ENCODE measurements at places on chromosomes 2 and 18.

DNA sequence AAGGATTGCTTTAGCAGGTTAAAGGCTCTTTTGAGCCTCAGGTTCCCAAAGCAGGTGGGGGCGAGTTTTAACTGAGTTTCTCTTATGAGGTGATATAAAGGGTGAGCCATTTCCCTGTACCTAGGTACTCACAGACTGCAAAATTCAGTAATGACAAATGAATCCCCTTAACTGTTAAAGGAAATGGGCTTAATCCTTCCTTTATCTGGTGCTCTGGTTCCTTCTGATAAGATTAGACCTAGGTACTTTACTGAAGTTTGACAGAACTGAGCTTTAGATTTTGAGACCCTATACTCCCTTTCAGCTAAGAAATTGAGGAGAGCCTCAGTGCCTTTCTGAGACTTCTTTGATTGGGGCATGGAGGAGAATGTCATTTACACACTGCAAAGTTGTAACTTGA is 42.6 kb downstream of the STK17B start:
- DNase-seq: no peak

GRCh38 chr18:25467226-25467987 is 115.4 kb upstream of the ZNF521 start:
- no peak for DNase-seq

DNA sequence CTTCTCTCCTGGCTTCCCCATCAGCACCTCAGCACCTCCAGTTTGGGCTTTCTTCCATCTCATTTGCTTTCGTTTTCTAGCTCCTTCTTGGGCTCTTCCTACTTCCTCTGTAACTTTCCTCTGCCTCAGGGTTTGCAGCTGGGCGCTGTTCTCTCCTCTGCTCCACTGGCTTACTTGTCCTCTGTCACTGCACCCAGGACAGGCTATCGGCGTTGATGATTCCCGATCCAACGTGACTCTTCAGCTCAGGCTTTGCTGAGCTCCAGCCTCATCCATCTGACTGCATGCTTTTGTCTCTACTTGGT is 362.4 kb downstream of the CYRIA start:
- DNase-seq: no peak

- DNase-seq: no peak
Measured at GRCh38 chr18:35983818-35984217, 11.3 kb downstream of the RMP24 start.

GRCh38 chr2:197453123-197453913 is at the start of gene COQ10B:
Gene COQ10B (plus strand): TSS chr2:197453552. CDS start chr2:197453561, 9 bp downstream.
- DNase-seq: peak; percentile 91

DNA sequence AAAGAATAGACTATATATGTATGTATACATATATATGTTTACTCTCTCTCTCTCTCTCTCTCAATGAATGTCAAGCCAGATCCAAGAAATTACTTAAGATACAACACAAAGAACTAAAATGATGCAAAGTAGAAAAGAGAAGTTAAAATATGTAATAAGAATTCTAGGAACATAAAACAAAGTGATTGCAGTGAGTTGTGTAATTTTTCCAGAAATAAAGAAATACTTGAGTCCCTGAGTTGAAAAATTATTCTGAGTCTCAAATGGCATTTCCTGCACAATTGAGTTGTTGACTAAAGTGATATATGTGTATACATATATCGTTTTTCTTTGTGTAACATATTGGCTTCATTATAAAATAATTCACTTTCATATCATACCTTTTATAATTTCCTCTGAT is 262.4 kb downstream of the INSIG2 start:
- DNase-seq: no peak

DNA sequence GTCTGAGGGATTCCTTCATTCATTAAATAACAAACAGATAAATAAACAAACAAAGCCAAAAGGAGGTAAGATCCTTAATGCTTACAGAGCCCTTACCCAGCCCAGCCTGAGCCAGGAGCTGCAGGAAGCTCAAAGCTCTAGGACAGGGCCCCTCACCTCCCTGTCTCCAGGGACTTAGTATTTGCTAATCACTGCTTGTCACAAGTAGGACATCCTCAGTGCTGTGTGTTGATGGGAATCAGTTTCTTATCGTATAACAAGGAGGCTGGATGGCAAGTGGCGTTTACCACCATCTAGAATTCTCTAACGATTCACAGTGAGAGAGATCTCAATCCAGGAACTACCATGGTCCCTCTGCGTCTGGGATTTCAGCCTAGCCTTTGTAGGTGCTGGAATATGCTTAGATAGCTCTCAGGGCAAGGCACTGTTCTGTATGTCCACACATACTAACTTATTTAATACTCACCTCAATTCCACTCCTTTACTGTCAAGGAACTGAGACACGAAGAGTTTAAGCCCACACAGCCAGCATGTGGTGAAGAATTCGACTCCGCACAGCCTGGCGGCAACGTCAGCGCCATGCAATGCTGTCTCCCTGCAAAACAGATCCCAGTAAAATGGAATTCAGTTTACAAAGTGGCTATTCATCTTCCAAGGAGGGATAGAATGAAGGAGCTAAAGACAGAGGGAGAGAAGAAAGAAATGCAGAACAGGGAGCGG is 164.8 kb downstream of the MYCN start:
- no peak for DNase-seq

GRCh38 chr2:152464851-152465470 is 130.0 kb downstream of the FMNL2 start:
- DNase-seq: no peak

DNA sequence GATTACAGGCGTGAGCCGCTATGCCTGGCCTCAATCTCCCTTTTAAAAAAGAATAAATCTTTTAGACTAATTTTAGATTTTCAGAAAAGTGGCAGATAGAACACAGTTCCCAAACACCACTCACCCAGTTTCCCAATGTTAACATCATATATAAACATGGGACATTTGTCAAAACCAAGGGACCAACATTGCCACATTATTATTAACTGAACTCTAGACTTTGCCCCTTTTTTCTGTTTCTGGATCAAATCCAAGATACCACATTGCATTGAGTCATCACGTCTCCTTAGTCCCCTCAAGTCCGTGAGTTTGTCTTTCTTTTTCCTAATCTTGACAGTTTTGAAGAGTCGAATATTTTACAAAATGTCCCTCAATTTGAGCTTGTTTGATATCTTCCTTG is 2.4 kb downstream of the C2orf42 start:
- no peak for DNase-seq

- DNase-seq: no peak
Measured at GRCh38 chr18:79937103-79937860, 14.2 kb downstream of the SLC66A2 start.

DNA sequence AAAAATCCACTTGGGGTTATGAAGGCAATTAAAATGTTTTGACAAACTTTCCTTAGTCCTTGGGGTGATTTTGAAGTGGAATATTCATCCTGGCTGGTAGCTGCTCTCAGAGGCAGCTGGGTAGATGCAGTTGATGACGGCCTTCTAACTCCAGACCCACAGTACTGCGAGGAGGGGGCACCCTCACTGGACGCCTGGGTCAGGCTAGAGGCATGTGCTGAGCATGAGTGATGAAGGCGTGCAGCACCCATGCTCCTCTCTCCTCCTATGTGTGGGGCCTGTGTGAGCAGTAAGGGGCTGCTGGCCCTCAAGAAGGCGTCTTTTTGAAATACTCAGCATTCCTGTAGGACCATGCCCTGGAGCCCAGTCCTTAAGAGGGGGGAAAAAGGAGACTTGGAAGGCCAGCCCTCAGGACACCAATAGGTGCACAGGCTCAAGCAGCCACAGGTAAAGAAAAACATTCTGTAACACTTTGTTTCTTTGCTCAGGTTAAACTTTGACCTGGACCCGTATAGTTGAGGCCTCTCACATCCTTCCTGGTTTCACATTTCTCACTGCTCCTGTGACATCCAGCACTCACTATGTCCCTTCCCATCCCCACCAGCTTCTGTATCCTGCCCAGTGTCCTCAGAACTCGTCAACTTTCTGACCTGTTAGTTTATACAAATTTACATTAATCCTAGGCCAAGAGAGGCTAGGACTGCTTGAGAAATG is 64.4 kb downstream of the CD8B2 start:
- DNase-seq: no peak

- no peak for DNase-seq
Measured at GRCh38 chr2:98615481-98615880, 7.1 kb downstream of the UNC50 start.
